GM13977 (cell line): ENCODE measurements at places on chromosomes 2 and 18.

DNA sequence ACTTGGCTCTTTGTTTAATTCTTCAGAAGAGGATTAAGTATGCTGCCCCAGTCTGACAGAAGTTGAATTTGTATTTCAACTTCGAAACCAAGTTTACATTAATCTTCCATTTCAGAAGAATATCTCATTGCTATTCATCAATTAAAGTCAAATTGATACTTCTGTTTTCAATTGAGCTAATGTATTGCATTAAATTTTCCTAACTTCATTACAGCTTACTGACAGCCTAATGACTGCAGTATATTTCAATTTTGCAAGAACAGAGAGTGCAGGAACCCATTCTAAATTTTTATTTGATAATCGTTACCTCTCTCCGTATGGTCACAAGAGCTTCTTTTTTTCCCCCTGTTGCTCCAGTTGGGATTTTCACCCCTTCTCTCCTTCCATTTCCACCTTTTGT is 218.0 kb downstream of the CALCRL start:
- DNase-seq: no peak

DNA sequence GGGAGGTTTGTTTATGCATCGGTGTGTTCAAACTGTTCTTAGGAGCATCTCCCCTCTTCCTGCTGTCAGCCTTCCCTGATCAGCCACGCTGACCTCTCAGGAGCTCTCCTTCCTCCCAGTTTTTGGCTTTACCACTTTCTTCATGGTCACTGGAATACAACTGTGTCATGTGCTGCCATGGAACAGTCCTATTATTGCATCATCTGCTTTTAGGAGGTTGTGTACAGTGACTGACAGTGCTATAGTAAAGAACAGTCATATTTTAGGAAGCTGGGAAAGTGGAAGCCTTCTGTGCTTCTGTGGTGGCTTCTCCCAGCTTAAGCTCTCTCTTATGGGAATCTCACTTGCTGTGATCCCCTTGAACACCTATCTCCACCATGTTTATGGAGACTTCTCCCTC is 165.5 kb downstream of the TPGS2 start:
- no peak for DNase-seq

DNA sequence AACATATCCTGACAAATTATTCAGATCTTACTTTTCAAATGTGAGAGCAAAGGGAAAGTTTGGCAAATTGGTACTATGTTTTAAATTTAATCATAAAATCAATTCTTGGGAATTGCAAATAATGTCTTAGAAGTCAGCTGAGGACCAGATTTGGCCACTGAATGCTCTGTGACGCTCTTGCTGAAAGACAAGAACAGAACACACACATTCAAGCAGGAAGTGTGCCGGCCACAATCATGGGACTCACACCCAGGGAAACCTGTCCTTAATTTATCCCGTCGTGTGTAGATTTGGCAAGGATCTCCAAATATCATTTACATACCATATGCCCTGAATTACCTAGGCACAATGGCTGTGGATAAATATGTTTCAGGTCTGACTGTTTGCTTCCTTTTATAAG is 253.1 kb downstream of the TCF4 start:
- no peak for DNase-seq

- DNase-seq: no peak
Observed at GRCh38 chr2:97970293-97971060, 25.3 kb downstream of the TMEM131 start.

GRCh38 chr2:26477126-26477910 is 606 bp downstream of the OTOF start:
- no peak for DNase-seq

DNA sequence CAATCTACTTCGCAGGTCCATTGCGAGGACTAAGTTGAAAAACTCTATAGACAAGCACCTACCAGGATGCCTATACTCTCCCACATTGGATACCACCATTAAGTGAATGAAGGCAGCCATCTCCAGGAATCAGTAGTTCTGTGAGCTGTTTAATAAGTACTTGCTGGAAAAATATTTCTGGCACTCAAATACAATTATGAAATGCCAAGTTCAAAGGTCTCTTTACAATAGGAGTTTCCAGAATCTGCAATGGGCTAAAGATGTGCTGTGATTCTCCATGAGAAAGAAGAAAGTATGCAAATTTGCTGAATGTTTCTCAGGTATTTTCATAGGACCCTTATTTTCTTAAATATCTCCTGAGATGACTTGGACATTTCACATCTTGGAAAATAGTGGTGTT is 103.0 kb downstream of the AP1S3 start:
- DNase-seq: no peak

GRCh38 chr2:84788498-84788897 is 92.4 kb downstream of the TRABD2A start:
- DNase-seq: no peak

DNA sequence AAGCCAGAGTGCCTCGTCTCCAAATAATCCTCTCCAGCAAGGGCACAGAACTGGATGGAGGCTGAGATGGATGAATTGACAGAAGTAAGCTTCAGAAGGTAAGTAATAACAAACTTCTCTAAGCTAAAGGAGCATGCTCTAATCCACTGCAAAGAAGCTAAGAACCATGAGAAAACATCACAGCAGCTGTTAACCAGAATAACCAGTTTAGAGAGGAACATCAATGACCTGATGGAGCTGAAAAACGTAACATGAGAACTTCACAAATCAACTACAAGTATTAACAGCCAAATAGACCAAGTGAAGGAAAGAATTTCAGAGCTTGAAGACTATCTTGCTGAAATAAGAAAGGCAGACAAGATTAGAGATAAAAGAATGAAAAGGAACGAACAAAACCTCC is 32.3 kb downstream of the WDPCP start:
- no peak for DNase-seq

DNA sequence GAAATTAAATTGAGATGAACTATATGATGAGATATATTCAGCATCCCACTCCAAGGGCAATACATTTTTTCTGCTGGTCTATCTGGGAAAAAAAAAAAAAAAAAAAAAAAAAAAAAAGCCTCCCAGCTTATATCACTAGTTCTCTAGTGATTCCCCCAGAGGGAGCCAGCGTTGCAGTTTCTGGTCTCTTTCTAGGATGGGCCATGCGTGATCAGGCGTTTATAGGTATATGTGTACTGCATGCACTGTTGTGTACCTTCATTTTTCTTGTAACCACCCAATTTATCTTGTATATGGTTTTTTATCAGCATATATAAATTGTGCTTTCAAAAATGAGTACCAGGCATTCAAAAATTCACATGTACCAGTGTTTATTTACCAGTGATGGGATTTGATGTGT is 35.1 kb downstream of the DCDC2C start:
- peak; percentile 36 for DNase-seq

- DNase-seq: no peak
Observed at GRCh38 chr18:63697097-63697660, 5.6 kb upstream of the SERPINB11 start.

- DNase-seq: no peak
Observed at GRCh38 chr2:77443076-77443475, 79.1 kb downstream of the LRRTM4 start.

- no peak for DNase-seq
Observed at GRCh38 chr2:136248242-136248641, 130.3 kb upstream of the CXCR4 start.

DNA sequence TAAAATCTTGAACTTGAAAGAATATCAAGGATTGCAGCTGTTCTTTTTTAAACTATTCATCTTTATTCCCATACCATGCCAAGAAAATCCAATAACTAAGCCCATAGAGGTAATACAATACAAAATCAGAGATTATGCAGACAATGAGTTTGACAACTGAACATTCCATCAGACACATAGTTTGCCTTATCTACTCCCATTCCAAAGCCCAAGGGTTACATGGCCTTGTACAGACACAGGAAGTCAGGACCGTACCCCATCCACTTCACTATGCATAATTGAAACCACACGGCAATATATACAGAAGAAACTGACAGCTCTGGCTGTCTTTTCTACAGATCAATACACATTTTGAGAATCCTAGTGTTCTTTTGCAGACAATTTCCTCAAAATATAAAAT is 181.3 kb downstream of the TMX3 start:
- no peak for DNase-seq

DNA sequence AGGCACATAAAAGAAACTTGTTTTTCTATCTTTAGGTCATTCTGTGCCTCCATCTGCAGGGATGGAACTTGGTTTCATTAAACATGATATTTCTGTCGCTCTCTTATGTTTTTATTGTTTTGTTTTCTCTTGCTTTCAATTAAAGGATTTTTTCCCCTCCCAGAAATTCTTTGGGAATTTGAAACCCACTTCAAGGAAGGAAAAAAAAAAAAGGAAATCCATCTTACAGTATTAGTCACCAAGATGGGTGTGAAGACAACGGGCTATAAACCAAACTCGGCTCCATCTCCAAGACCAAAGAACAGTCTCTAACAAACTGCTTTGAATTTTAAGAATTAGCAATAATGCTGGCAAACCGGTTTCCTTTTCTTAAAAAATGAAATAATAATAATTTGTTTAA is 244.1 kb downstream of the BCL11A start:
- DNase-seq: no peak

DNA sequence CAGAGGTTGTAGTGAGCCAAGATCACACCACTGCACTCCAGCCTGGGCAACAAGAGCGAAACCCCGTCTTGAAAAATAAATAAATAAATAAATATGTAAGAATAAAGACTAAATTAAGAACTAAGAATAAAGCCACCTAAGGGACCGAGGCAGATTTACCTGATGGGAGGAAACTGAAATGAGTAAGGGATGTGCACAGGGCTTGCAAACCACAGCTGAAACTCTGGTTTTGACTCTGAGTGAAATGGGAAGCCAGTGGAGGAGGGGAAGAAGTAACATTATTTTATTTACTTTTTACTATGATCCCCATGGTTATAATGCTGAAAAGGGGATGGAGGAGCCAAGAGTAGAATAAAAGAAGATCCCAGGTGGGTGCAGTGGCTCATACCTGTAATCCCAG is 107.3 kb downstream of the CABYR start:
- DNase-seq: peak; percentile 32

DNA sequence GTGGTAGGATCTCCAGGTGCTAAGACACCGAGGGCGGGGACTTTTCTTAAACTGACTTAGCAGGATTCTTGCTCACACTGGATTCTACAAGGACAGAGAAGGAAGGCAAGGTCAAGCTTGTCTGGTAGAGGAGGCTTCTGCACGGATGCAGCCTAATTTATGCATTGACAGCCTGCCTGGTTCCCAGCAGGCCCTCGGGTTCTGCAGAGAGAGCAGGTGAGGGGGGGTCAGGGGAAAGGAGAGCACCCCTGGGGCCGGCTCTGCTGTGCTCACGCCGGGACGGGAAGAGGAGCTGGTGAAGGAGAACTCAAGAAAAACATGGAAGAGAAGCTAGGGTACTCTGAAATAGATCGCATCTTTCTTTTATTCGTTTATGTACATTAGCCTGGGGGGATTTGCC is 46.4 kb downstream of the ADI1 start:
- DNase-seq: no peak

DNA sequence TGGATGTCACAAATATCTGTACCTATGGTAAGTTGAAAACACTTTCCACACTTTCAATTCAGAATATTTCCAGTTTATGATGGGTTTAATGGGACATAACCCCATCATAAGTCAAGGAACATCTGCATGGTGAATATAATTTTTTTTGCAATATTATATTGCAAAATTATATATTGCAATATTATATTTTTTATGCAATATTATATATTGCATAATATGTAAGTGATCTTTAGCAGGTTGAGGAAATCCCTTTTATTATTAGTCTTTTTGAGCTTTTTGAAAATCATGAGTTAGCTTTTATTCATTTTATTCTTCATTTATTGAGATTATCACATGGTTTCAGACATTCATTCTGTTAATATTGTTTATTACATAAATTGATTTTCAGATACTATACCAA is 342.2 kb upstream of the GALNT5 start:
- DNase-seq: no peak

- DNase-seq: peak; percentile 41
Observed at GRCh38 chr18:9612215-9612830, 2.0 kb downstream of the PPP4R1 start.

GRCh38 chr2:199739413-199740110 is 111.4 kb downstream of the FTCDNL1 start:
- DNase-seq: peak; percentile 43

GRCh38 chr18:78021196-78021595 is 771.5 kb downstream of the GALR1 start:
- no peak for DNase-seq

DNA sequence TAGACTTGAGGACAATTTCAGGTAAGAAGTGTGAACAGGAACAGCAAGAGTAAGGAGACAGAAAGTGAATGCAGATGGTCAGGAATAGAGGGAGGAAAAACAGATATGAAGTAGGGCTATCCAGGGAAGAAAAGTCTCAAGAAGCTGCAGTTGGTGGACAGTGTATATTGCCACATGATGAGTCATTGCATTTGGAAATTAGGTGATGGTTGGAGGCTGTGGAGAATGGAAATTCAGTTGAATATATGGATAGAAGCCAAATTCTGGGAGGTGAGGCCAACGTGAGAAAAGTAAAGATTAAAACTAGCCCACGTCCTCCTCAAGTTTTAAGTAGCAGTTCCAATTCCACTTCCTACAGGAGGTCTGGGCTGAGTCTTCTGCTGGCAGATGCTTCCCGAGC is 158.4 kb downstream of the UBE2E3 start:
- DNase-seq: no peak

- DNase-seq: no peak
Observed at GRCh38 chr2:118714118-118714517, 133.3 kb downstream of the EN1 start.

DNA sequence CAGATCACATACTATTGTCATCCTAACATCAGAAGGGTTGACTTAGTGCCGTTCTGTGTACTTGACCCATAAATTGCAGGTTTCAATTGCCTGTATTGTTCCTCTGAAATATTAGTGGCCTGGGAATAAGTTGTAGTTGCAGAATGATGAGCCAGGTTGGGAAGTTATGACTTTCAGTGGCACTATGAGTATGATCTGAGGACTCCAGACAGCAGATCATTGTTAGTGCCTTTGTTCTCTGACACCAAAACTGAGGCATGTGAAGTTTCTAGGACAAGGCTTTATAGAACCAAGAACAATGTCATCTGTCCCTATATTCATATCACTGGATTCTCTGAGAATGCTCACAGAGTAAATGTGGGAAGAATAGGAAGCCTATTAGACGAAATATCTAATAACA is 403.7 kb downstream of the STK39 start:
- DNase-seq: no peak

GRCh38 chr18:37572736-37573135 is 7.1 kb upstream of the CELF4 start:
- no peak for DNase-seq
